AG04450 (cell line): ENCODE measurements at places on chromosomes 1 and 21.

DNA sequence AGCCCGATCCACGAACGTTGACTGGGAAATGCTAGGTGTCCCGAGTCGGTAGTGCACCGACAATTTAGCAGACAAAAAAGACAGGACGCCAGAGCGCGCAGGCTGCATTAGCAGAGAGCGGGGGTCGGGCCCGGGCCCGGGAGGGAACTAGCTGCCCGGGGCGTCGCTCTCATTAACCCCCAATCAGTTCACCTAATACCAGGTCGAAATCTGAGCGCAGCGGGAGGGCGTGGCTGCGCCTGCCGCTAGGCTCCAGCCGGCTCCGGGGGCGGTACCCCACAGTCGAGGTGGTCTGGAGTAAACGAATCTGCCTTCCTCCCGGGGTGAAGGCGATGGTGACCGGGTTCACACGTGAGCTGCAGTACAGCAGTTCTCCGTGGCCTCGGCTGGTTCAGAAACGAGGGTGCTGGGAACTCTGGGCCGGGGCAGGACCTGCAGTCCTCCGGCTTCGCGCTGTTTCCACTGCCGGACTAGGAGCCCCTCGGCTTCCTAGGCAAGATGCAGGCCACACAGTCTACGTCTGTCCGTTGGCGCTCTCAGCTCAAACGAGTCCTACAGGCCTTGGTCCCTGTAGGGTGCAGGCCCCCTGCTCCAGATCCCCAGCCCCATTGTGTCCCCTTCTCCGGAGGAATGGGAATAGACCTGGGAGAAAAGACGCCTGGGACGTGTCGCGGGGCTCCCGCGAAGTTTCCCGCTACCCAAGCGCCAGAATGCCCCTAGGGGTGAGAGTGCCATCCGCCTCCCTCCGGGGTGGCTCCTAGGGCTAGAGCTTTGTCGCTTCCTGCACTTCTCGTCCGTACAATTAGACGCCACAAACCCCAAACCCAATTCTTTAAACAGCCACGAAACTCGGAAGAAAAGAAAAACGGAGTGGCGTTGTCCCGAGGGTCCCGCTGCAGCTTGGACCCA is 2.0 kb downstream of the GFI1 start:
- no peak for DNase-seq

DNA sequence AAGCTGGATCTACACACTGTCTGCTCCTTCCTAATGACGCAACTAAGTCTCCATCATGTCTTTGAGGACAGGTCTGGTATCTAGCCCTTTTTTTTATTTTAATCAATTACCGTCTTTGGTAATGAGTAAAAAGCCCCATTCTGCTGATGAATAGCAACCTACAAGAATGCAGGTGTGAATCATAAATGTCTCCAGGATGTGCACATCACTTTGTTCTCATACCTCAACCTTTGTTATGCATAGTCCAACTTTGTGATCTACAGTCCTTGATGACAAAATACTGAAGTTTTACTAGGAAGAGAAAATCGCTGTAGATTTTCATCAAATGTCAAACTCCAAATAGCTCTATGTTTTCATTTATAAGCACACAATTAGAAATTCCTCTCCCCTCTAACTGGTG is 39.3 kb downstream of the PLPPR5 start:
- no peak for DNase-seq

DNA sequence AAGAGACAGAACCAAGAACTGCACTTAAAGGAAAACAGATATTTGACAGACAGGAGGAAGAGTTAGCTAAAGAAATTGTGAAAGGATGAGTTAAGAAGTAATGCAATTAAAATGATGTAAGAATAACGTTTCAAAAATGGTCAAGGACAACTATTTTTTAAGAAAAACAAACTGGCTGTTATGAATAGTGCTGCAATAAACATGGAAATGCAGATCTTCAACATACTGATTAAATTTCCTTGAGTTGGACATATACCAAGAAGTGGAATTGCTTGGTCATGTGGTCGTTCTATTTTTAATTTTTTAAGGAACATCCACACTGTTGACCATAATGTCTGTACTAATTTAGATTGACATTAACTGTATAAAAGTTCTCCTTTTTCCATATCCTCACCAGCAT is 23.1 kb upstream of the PHTF1 start:
- no peak for DNase-seq

- DNase-seq = no peak
These were observed 260.7 kb downstream of the HLX start for GRCh38 chr1:221139991-221140390.

DNA sequence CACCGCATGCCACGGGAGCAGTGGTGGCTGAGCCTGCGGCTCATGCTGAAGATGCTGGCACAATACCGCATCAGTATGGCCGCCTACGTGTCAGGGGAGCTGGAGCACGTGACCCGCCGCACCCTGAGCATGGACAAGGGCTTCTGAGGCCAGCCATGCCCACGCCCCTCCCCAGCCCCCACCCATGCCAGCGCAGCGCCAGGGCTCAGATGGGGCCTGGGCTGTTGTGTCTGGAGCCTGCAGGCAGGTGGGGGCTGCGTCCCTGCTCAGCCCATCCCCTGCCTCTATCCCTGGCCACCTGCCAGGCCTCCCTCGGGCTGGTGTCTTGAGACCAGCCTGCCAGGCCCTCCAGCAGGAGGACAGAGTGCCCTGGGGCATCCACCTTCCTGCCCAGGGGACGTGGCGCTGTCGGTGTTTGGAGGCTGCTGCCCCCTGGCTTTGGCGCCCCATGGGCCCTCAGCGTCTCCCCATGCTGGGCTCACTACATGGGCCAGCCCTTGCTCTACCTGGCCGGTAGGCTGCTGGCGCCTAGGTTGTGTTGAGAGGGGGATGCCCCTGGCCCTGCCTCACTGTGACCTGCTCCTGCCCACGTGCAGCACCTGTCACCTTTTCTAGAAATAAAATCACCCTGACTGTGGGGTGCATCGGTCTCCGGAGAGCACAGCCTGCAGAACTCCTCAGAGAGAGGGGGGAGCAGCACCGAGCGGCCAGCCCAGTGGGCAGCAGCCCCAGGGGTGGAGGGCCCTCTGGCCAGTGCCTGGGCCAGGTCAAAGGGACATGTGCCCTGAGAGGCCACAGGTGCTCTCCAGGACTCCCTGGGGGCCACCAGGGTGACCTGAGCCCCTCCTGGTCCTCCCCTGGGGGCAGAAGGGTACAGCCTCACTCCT is 12.2 kb downstream of the CFAP410 start:
- DNase-seq = no peak

- no peak for DNase-seq
These were observed 85.7 kb downstream of the KCNN3 start for GRCh38 chr1:154784416-154784815.

DNA sequence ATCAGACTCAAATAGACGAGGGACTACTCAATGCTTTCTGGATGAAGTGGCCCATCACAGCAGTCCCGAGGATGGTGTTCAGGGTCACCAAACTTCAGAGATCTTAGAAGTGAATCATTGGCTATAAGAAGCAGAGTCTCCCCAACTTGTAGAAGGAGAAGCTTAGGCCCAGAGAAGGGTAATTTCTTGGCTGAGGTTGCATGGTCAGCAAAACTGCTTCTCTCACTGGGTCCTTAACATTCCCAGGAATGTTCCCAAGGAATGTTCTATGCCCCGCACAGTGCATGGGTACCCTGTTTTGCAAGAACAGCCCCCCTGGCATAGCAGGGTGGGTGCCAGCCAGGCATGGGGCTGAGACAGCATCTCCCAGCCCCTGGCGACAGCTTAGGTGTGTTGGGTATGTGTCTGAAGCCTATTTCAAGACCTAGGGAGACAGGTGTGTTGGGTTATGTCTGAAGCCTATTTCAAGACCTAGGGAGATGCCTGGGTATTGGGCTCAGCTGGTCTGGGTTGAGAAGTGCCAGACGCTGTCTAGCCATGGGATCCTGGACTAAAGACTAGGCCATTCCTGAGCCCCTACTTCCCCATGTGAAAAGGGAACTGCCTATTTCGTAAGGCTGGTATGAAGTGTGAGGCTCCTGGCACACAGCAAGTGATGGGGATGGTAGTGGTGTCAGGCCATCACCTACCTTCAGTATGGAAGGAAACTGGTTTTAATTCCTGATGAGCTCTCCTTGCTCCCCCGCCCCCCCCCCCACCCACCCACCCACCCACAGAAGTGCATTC is 26.1 kb downstream of the PADI6 start:
- DNase-seq = no peak

GRCh38 chr1:152972196-152972886 is 1.9 kb downstream of the SPRR4 start:
- no peak for DNase-seq

DNA sequence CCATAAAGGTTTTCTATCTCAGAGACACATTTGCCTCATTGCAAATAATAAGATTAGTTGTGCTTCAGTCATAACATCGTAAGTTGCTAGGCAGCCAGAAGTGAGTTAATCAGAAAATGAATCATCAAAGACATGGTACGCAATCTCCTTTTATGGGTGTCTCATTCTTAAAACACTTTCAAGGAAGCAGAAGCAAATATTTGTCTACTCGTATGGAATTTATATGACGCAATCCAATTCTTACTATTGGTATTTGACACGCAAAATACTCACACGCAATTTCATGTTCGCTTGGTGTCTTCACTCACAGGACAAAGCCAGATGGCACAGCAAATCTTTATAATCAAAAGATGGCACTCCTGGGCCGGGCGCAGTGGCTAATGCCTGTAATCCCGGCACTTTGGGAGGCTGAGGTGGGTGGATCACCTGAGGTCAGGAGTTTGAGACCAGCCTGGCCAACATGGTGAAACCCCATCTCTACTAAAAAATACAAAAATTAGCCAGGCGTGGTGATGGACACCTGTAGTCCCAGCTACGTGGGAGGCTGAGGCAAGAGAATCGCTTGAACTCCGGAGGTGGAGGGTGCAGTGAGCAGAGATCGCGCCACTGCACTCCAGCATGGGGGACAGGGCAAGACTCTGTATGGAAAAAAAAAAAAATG is 56.4 kb downstream of the HLCS start:
- DNase-seq = peak; percentile 93

GRCh38 chr1:181632492-181632891 is 149.2 kb downstream of the CACNA1E start:
- no peak for DNase-seq

- no peak for DNase-seq
These were observed 15.9 kb upstream of the PEAR1 start for GRCh38 chr1:156877433-156878170.

DNA sequence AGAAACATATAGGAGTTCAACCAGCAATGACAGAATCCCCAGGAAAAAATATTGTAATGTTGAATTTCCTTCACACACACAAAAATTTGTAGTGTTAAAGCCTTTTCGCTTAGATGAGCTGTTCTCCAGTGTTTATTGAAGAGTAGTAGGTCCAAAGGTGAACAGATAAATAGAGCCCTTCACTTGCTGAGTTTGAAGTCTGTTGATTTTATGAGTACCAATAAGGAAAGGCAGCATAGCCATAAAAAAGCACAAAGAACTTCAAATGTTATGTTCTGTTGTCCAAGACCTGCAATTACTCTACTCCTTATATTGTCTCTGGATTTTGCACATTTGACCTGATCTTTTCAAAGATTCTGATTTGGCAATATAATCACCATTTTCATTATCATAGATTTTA is 362.7 kb upstream of the B3GALT2 start:
- no peak for DNase-seq

DNA sequence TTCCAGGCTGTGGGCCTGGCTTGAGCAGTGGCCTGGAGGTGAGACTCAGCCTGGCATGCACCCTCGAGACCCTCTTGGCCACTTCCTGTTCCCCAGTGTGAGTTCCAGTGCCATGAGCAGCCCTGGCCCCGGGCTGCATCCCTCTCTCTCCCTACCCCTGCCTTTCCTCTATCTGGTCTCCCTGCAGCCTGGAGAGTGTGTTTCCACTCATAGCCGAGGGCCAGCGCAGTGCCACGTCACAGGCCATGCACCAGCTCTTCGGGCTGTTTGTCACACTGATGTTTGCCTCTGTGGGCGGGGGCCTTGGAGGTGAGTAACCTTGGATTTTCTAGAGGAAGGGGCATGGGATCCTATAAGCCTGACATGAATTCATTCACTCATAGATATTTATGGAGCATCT is 13.6 kb downstream of the RHBG start:
- DNase-seq = no peak

GRCh38 chr1:53166912-53167311 is 24.5 kb upstream of the SLC1A7 start:
- no peak for DNase-seq

- DNase-seq = no peak
These were observed 305.5 kb upstream of the DUSP10 start for GRCh38 chr1:222047366-222047765.

- peak; percentile 24 for DNase-seq
These were observed 55.9 kb downstream of the SEC16B start for GRCh38 chr1:177913762-177914540.

DNA sequence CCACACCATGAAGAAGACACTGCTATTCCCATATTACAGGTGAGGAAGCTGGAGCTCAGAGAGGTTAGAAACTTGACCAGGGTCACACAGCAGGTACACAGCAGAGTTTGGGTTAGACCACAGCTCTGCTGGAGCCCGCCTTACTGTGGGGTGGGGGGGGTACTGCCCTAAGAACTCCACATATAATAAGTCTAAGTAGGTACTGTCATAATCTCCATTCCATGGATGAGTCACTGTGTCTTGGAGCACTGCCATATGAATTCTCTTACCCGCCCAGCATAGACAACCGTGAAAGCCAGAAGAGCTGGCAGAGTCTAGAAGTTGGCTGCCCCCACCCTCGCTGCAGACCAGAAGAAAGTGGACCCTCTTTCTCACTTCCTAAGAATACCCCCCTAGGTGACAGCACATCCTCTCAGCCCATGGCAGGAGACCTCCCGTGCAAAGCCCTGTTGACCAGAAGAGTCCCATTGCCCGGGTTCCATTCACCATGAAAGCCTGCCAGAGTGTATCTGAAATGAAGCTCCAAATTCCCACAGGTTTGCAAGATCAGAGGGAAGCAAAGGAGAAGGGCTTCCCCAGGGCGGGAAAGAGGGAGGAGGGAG is 5.2 kb upstream of the PLA2G2D start:
- peak; percentile 13 for DNase-seq

- no peak for DNase-seq
These were observed 139.1 kb downstream of the DUSP10 start for GRCh38 chr1:221602830-221603229.

DNA sequence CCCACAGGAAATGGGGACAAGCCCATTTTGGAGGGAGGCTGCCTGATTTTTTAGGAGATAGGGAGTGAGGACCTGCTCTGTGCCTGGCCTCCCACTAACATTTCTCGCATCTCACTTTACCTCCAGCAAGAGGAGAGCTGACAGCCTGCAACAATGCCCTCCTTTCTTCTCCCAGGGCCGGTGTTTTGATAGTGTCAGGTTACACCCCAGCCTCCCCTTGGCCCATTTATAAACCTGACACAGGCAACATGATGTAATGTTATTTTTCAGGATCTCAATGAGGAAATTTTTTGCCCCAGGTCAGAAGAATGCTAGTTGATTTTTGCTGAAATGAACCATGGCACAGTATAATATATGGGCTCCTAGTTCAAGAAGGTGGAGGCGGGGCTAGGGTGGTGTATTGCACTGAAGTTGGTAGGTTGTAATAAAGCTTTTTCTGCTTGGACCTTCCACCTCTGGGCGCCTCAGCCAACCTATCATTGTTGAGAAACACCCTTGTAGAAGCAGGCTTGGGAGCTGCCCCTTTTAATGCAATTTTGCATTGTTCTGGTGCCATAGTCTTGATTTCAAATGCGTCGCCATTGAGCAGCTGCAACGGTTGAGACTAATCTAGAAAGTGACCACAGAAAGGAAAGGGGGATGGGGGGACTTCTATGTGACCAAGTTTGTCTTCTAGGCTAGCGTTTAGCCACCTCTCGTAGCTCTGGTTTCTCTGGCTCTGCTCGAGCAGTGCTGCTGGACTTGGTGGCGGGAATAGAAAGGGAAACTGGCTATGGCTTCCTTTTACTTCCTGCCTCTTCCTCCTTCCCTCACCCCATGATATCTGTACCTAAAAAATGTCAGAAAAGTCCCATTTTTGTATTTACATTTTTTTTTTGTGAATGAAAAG is 53.0 kb downstream of the PBX1 start:
- peak; percentile 50 for DNase-seq
